SHP77 (cell line): ENCODE measurements at places on chromosomes 2 and 18.

DNA sequence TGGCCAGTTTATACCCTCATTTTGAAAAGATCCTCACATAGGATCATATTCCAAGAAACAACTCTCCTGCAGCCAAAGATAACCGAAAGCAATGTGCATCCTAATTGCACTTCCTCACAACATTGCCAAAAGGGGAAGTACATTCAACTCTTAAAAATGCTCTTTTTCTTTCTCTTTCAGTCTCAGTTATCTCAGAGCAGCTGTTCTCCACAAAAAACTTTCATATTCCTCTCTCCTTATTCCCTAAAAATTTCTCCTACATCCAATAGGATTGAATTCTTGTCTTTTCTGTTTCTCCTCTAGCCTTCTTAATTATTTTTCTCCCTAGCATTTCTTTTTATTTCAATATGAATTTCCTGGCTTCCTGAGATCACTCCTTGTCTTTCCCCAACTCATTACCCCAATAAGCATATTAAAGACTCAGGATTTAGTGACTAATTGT lies 7.4 kb upstream of the VRK2 start:
- no peak for DNase-seq

DNA sequence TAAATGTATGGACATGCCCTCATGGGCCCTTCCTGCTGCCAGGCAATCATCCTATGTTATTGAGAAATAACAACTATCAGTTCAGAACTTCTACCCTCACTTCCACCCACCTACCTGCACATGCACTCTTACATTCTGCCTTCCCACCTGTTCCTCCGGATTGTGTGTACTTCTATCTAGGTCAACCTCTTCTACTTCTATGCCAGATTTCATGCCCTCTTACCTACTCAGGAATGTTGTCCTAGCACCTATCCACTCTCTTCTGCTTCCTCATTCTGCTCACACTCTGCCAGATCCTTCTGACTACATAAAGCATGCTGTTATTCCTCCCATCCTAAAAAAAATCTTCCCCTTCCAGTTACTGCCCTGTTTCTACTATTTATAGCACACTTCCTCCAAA lies 333.5 kb downstream of the IRS1 start:
- DNase-seq = no peak

DNA sequence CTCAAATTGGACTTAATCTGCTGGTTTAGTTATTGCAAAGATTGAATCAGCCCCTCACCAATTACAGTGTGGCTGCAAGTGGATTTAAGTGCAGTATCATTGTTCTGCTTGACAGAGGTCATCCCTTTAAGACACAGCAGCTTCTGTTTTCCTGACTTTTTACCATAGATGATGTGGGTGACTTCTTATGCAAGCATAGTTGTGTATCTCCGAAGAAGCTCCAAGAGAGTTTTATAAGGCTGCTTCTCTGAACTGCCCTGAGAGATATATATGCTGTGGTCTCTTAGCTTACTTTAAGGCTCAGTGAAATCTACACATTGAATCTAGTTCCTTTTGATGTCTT lies 3.5 kb downstream of the TRIB2 start:
- no peak for DNase-seq

- no peak for DNase-seq
Observed at GRCh38 chr18:50410894-50411293, 36.0 kb downstream of the SKA1 start.

DNA sequence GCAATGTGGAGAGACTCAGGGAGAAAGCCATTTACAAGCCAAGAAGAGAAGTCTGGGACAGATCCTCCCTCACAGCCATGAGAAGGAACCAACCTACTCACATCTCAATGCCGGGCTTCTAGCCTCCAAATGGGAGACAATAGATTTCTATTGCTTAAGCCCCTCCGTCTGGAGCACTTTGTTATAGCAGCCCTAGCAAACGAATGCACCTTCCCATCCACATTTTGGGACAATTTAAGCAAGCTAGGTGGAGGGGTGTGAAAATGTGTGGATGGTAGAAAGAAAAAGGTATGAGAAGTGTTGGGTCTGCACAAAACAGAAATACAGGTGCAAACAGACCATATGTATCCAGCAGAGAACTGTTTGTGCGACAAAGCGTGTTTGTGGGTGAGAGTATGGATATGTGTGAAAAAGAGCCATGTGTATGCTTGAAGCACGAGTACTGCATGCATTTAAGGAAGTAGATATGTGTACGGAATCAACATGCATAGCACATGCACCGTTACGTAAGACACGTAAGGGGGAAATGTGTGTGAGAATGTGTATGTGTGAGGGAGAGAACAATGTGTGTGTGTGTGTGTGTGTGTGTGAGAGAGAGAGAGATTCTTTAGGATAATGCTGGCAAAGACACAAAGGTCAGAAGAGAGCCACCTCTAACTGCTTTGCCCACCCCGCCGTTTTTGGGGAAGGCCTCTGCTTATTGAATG lies 13.1 kb upstream of the E2F6 start:
- no peak for DNase-seq

DNA sequence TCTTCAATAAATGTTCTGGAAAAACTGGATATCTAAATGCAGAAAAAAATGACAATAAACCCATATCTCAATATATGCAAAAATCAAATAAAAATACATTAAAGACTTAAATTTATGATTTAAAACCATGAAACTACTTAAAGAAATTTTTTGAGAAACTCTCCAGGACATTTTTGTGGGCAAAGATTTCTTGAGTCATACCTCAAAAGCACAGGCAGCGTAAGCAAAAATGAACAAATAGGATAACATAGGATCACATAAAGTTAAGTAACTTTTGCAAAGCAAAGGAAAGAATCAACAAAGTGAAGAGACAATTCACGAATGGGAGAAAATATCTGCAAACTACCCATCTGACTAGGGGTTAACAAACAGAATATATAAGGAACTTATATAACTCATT lies 1545.5 kb downstream of the SUCLG1 start:
- DNase-seq = no peak

- DNase-seq = no peak
Observed at GRCh38 chr2:33371304-33372090, 105.0 kb upstream of the RASGRP3 start.
